ENCODE measurements at places on chromosomes 1 and 21.

DNA sequence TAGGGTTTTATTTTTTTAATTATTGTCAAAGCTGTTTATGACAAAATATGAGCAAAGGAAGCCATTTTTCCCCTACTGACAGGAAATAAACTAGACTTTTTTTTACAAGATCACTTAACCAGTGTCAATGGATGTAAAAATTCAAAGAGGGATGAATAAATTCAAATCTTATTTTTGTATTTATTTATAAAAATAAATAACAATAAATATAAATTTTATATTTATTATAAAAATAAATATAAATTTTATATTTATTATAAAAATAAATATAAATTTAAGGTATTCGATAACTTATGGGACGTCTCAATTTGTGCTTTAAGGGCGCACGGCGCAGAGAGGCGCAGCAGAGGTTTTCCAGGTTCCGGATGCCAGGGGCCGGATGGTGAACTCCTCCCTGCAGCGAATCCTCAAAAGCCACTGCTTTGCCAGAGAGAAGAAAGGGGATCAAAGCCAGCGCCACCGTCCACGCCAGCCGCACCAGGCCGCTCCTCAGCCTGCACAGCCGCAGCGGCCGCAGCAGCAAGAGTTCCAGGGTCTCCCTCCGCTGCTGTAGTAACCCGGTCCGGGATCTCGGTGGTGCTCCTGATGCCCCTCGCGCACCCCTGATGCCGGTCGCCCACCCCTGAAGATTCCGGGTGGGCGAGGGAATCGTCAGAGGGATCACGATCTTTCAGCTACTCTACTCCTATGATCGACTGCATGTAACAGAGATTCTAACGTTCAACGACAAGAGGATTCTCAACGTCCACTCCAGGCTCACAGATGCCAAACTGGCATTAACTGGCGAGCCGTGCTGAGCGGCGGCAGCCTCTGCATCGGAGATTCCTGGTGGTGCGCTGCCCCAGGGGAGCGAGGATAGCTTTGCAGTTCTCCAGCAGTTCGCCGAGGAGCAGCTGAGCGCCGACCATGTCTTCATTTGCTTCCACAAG is 28.5 kb upstream of the RLF start:
- no peak for DNase-seq

DNA sequence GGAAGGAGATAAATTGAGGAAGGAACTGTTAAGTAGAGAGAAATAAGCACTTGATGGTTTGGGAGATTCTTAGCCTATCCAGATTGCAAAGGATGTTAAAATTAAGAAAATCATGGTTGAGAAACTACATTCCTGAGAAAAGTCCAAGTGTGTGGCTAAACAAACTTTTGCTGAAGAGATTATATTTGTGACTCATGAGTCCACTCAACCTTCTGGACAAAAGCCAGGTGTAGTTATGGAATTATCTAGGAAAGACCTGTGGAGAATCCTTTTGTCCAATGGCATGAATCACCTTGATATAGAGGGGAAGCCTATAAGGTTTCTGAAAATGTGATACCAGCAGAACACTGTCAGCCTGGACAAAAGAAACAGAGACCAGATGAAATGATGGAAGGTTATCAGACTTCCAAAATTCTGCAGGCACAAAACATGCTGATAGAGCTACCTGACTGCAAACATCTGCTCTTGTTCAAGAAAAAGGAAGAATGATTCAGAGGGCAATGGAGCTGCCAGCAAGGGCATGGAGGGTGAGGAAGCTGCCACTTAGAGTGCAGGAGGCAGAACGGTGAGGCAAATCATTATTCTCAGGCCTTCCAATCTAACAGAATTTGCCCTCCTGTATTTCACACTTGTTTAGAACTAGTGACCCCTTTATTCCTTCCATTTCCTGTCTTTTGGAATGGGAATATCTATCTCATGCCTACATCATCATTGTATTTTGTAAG is 300.6 kb upstream of the PRMT6 start:
- no peak for DNase-seq

- DNase-seq = peak; percentile 55
These were observed 423.5 kb upstream of the PROX1 start for GRCh38 chr1:213564215-213564659.

- DNase-seq = no peak
These were observed 58.9 kb upstream of the COL6A1 start for GRCh38 chr21:45922648-45923047.

DNA sequence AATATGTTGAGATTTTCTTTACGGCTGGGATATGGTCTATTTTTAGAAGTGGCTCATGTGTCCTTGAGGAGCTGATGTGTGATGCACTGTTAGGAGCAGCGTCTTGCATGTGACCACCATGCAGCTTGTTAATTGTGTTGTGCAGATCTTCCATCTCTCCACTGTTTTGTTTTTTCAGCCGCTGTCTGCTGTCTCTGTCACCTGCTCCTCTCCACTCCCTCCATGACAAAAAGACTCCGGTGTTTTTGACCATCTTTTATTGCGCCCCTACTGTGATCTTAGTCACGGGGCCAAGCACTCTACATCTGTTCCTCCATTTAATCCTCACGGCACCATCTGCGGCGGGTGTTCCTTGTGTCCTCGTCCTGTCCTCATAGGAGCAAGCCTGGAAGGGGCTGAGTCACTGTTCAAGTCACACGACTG is 51.8 kb downstream of the ADARB1 start:
- DNase-seq = peak; percentile 29

DNA sequence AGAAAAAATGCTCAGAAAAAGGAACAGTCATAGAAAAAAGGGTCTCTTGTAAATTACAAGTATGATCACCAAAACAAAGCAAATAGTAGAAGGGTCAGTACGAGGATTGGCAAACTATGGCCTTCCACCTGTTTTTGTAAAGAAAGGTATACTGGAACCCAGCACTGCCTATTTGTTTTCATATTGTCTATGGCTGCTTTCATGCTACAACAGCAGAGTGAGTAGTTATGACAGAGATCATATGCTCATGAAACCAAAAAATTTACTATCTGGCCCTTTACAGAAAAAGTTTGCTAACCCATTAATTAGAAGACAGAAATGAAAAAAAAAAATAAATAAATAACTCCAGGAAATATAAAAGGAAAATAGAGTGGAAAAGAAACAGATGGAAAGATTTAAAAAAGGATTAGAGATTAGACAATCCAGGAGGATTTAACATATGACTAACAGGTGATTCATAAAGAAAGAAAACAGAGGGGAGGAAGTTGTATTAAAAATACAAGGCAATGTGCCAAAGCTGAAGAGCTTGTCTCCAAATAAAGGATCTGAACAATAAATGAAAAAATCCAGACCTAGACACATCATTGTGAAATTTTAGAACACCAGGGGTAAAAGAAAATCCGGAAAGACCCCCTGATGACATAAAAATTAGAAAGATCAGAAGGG is 108.5 kb upstream of the SERTAD4 start:
- no peak for DNase-seq

GRCh38 chr21:41315726-41316125 is 875 bp upstream of the FAM3B start:
- DNase-seq = no peak

DNA sequence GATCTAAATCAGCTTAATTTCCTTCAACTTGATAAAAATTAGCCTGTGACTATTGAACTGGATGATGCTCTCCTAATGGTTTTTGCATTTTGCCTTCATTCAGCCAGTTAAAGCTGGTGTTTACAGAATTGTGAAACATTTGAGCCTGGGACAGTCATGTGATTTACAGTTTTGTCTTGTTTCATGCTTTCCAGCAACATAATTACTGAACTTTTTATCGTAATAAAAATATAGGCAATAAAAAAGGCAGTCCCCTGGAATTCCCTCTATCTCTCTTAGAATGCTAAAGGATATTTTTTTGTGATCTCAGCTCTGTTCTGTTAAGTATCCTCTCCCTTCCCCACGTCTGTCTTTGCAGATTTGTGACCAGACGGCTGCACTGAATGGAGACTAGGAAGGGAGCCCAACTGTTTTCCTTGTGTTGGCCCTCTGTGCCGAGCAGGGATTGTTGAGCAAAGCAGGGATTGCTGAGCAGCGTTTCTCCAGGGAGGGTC is 70.3 kb upstream of the RGL1 start:
- peak; percentile 41 for DNase-seq

GRCh38 chr1:5747426-5748285 is 244.6 kb downstream of the NPHP4 start:
- DNase-seq = no peak
